Subcutaneous preadipocyte (primary cell): ENCODE measurements at places on chromosomes 2 and 18. TPM values are rescaled to one million over a fixed set of nuclear protein-coding genes. Genes with fewer than 3 reads are reported as not detected.

SLC5A7 gene
- not detected in 2 replicates for total RNA-seq

FIGN gene
- total RNA-seq = 1.1 and 1.6 TPM in 2 replicates

UPP2 gene
- total RNA-seq = not detected in 2 replicates

SERPINB10 gene
- 0.20 TPM in 1 of 2 replicates, not detected in the other for total RNA-seq

CIB4 gene
- total RNA-seq = not detected in 2 replicates
